Muscle of arm (tissue), 14 donors: ENCODE measurements at places on chromosomes 11 and 22.

DNA sequence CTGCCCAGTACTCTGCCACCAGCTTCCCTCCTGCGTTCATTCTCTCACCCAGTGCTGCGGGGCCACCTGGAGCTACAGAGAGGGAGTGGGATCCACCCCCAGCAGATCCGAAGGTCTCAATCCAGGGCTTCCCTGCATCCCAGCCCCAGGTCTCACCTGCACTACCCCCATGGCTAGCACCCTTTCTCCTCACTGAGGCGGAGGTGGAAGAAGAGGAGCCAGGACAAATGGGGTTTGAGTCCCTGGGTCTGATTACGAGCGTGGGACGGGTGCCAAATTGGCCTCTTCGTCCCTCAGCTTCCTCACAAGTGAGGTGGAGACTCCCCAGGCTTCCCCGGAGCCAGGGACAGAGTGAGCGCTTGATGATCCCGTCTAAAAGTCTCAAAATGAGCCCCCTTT lies 64.2 kb downstream of the NFAM1 start:
- DNase-seq, result no peak

DNA sequence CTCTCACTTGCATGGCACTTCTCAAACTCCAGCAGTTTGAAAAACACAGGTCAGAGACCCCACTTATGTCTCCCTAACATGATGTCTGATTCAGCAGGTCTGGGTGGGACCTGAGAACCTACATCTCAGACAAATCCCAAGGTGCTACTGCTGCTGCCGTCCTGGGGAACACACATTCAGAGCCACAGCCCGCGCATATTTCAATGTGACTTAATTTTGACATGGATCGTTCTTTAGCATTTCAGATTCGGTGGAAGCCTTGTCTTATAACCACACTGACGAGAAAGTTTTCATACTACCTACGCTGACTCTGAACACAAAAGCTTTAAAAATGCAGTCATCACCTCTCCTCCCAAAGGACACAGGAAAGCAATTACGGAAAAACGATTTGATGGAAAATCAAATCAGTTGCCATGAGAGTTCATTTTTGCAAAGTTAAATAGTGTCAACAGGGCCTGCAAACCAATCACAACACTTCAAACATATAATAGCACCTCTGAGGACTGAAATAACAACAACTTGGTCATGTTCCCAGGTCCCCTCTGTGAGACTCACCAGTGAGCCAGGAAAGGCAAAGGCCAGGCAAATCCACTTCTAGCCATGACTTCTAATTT lies 132.6 kb downstream of the SHANK2 start:
- DNase-seq, result no peak

GRCh38 chr11:30730011-30730410 lies 143.9 kb upstream of the MPPED2 start:
- no peak for DNase-seq

GRCh38 chr11:126815111-126815510 lies 185.5 kb downstream of the KIRREL3 start:
- DNase-seq, result no peak

- no peak for DNase-seq
Measured at GRCh38 chr11:45178890-45179671, 32.6 kb downstream of the PRDM11 start.

DNA sequence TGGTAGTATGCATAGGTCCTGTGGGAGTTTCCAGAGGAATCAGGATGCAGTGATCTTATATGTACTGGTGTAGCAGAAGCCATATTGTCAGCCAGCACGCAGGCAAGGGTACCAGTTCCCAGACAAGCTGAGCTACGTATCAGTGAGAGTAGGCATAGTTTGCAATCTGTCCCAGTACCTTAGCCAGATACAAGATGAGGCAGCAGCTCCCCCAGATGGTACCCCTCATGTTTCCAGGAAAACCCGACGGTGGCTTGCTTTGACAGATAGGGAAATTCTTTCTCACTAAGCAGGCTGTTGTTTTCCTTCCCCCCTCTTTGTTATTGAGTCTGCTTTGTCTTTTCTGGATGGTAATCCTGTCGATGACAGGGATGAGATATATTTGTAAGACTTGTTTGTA lies 109.7 kb upstream of the RRM1 start:
- no peak for DNase-seq

GRCh38 chr11:47354913-47355282 lies 2.4 kb upstream of the MYBPC3 start:
- DNase-seq, result peak; percentile 22

- DNase-seq, result no peak
Measured at GRCh38 chr11:35714882-35715627, 52.5 kb downstream of the TRIM44 start.

GRCh38 chr11:63767565-63768236 lies 874 bp downstream of the ZFTA start:
- DNase-seq, result peak; percentile 80

- DNase-seq, result no peak
Measured at GRCh38 chr11:130827451-130828377, 88.6 kb downstream of the SNX19 start.

GRCh38 chr11:18632841-18633240 lies 1.3 kb downstream of the SPTY2D1 start:
- DNase-seq, result no peak

- no peak for DNase-seq
Measured at GRCh38 chr11:92329646-92330045, 105.0 kb downstream of the FAT3 start.

DNA sequence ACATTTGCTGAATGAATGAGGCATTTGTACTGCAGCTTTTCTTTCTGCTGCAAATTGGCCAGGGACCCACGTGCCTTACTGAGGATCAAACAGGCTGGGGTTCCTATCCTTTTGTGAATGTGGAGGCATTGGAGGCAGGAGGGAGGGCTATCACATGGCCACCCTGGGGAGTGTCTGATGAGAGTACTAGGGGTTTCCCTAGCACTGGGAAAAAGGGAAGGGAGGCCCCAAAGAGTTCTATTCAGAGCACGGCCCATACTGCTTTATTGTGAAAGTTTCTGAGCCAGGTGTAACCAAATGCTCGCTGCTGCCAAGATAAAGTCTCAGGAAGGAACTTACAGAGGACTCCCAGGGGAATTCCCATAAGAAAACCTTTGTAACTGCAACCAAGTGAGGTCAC lies 78.4 kb upstream of the ANO1 start:
- no peak for DNase-seq

DNA sequence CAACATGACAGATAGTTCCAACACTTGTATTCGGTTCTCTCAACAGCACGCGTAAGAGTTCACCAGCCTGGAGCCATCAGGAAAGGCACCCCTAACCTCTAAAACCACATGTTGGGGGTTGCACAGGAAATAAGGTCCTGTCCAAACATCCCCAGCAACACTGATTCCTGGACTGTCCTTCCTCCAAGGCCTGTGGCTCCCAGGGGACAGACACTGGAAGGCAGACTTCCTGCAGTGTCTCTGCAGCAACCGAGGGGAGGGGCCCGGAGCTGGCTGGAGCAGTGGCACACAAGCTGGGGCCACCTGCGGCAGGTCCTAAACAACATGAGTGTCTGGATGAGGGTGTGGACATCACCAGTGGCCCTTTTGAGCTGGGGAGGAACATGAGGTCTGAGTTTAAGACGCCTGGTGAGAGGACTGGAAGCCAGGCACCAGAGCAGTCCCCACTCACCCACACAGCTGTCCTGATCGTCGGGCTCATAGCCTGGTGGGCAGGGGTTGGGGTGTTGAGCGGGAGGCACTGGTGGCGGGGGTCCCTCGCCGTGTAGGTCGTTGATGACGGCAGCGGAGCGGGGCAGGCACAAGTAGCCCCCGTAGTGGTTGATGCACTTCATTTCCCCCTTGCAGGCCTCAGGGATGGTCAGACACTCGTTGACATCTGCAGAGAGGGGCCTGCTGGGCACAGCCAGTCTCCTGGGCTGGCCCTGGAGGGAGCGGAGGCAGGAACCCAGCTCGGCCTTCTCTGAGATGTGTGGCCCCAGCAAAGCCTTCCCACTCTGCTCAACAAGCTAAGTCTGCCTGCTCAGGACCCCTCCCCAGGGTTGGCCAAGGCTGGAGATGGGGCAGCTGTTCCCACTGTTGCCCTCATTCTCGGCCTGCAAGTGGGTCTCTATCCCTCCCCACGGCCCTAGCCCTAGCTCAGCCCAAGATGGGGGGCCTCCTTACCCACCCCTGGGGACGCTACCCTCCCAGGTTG lies 1.6 kb downstream of the EFEMP2 start:
- no peak for DNase-seq

DNA sequence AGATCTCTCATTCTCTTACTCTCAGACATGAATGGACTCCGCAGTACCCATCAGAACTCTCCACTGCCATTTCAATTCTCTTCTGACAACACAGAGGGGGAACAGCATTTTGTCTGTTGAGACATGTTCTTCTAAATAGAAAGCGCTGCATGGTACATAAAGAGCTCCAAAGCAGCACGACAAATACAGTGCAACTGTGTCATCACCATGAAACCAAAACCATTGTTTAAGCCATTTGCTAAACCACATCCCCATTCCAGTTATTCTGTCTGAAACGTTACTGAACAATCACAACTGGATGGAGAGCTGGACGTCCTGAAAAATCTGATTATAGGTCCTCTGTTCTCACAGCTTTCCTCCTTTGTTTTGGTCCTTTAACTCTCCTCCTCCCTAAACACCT lies 17.9 kb upstream of the TENM4 start:
- no peak for DNase-seq

- no peak for DNase-seq
Measured at GRCh38 chr11:108122166-108122628, 830 bp downstream of the ACAT1 start.

DNA sequence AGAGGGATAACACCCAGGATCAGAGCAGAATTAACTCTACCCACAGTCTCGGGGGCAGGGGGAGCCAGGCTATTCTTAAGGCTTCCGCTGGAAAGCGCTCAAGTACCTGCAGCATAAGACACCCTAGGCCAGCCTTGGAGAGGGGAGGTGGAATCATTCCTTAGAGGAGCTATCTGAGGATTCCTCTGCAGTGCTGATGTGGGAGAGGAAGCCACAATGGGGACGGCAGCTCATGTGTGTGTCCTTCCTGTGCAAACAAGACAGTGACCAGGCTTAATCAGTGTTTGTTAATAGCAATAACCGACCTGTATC lies 382.2 kb upstream of the CADM1 start:
- no peak for DNase-seq

DNA sequence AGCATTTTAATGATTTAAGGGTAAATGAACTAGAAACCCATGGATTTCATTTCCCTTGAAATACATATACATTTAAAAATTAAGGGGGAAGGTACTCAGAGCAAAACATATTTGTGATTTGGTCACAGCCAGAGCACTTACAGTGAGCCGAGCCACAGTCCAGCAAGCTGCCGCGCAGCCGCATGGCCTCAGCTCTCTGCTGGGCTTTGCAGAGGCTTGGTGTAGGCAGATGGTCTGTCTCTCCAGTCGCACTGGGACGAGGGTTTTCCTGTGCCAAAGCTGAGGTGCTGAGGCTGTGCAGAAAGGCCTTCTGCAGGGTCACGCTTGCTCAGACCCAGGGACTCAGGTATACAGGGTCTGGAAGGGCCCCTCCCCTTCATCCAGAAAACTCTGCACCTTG lies 367.3 kb downstream of the OPCML start:
- no peak for DNase-seq
